Activated CD4-positive, CD25-positive, alpha-beta regulatory T cell treated with anti-CD3 and anti-CD28 coated beads, Interleukin-2, amount 50 U/mL, for 72 hours (primary cell): ENCODE measurements at places on chromosomes 12 and 14.

DNA sequence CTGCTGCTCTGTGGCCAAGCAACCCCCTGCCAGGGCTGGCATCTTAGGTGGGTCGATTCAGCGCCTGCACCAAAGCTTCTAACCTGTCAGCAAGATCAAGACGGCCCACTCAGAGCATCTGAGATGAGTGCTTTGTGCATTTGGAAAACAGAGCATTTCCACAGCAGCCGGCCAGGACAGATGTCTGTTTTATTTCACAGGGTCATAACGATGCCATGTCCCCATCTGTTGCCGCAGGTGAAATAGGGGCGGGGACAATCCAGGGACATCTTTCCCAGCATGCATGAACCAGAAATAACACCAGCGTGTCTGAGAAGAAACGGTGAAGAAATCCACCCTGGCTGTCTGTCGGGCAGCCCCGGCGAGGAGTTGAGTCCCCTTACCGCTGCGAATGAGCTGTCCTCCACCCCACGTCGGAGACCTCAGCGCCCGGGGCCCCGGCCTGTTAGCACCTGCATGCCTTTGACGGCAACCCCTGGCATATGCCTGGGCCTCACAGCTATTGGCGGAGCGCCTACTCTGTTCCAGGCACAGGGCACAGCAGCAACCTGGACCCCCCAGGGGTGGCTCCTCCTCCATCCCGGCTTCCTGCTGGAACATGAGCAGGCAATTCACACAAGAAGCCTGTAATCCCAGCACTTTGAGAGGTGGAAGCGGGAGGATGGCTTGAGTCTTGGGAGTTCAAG is 30.6 kb upstream of the ULK1 start:
- DNase-seq = no peak

- no peak for DNase-seq
These were observed 20.2 kb downstream of the CLSTN3 start for GRCh38 chr12:7150356-7150755.

DNA sequence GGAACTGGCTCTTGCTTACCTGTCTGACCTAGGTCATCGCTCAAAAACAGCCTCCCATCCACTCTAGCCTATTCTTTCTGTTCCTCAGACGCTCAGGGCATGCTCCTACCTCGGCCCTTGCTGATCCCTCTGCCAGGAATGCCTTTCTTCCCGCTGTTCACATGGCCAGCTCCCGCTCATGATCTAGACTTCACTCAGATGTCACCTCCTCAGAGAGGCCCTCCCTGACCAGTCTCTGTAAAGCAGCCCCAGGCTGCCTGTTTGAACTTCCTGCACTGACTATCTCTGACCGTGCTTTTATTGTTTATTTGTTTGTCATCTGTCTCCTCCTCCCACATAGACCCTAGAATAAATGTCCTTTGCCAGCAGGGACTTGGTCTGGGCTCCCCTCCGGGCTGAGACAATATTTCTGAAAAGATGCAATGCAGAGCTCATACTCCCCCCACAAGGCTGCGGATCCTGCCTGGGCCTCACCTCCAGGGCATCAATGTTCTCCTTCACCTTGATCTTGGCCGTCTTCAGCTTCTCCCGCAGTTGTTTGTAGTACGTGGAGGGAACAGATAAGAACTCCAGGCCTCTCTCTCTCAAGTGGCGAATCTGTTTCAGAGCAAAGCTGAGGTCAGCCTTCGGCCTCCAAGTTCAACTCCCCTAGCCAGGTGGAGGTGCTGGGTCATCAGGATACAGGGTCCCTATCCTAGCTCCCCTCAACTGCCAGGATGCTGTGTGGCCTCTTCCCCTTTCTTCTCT is 15.2 kb downstream of the HPD start:
- DNase-seq = no peak

GRCh38 chr12:70255311-70255710 is 12.1 kb downstream of the CNOT2 start:
- no peak for DNase-seq

GRCh38 chr12:59067083-59067482 is 146.8 kb upstream of the LRIG3 start:
- no peak for DNase-seq
